IPS-NIHi11 (cell line): ENCODE measurements at places on chromosomes 1 and 21.

GRCh38 chr21:46118316-46119143 is 20.6 kb downstream of the COL6A2 start:
- peak; percentile 20 for DNase-seq

DNA sequence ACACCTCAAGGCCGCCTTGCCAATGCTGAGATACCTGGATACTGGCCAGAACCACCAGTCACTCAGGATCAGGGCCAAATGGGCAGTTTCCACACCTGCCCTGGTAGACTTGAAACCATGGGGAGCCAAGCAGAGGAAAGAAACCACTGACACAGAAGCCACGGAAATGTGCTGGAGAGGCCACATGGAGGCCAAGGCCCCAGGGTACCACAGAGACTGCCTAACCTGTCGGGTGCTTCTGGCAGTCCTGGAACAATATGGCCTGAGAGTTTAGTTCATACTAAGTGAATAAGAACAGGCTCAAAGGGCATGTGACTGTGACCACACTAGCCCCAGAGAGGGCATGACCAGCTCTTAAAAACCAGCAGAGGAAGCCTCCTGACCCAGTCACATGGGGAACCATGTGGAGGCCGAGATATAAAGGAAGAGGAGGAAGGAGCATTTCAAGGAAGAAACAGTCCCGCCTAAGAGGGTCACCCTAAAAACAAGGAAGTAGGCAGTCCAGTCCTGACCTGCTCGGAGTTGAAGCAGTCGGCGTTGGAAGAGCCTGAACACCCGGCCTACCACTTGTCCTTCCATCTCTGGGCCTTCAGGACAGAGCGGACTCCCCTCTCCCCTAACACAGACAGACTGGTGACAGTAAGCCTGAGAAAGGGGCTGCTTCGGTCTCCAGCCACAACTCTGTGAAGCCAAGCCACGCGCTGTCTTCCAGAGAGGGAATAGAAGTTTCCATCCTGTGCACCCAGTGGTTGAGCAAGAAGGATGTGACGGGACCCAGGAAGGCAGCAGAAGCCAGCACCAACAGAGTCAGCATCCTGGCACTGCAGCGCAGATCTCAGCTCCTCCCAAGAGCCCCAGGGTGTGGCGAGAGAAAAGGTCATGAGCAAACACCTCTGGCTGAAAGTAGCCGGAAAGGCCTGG is at the start of gene DENND2D:
DENND2D (minus strand) TSS at position 766 of the 921 bp plus-strand sequence; CDS start at position 579, 187 bp downstream.
- DNase-seq = no peak

GRCh38 chr1:172184506-172185191 is 235.8 kb upstream of the C1orf105 start:
- DNase-seq = no peak

DNA sequence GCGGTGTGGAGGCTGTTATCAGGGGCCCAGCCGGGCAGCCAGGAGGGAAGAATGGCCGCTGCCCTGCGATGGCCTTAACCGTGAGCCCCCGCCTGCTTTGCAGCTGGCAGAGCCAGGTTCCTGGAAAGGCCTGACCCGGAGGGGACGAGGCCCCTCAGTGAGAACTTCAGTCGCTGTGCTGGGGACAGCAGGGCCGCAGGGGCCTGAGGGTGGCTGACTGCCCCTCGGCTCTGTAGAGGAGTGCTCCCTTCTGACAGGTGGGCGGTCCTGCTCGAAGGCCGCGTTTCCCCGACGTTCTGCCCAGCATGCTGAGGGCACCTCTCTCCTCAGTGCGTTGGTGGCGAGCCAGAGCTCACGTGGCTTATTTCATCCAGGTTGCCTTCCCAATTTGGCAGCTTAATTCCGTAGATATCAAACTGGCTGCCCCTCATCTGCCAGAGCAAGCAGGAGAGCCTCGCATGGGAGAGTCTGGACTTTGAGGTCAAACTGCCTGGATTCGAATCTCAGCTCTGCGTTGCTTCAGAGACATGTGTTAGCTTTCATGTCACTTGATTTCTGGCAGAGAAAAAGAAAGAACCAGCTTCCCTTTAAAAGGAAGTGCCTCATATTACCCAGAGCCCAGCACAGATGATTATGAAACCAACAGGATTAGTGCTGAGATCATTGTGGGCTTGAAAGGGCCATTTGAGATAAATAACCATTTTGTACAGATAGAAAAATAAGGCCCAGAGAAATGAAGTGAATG is 239.8 kb downstream of the SDCCAG8 start:
- no peak for DNase-seq

- DNase-seq = no peak
Observed at GRCh38 chr1:91697416-91697815, 188.5 kb downstream of the TGFBR3 start.

DNA sequence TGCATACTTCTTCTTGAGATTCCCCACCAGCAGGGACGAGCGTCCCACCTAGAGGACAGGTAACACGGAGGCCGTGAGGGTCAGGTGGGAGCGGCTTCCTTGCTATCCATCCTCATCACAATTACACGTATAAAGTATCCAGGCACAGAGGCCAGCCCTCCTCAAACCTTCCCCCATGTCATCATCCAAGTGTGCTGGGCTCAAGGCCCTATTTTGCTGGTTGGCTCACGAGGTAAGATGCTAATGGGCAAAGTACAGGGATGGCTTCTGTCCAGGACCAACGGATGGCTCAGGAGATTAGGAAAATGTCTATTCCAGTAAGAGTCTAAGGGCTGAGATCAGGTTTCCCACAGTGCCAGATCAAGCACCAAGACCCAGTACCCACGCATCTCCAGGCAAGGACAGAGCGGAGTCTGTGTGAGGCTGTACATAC is 11.5 kb upstream of the A3GALT2 start:
- DNase-seq = no peak

GRCh38 chr1:66278260-66279021 is 255.5 kb upstream of the SGIP1 start:
- no peak for DNase-seq

DNA sequence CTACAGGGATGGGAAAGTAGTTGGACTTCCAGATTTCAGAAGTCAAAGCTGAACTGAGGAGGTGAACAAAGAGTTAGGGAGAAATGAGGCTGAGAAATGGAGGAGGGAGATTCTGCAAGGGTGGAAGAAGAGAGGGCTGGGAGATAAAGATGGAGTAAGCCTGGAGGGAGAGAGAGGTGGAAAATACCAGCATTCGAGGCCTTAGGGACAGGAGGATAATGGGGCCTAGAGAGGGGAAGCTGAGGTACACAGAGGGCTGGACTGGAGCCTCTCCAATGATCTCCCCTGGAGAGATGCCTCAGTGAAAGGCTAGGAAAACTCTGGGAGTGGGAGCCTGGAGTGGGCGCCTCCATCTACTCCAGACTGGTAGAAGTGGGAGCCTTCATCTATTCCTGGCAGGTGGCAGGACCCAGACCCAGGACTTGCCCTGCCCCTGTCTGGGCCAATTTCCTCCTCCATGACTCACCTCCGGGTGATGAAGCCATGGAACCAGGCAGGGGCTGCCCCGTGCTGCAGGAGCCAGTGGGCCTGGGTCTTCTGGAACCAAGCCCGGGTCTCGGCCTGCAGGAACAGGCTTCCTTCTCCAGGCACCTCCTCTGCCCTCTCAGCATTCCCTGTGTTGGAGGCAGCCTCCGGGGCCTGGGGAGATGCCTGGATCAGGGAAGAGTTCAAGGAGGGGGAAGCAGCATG is 1.9 kb downstream of the SH2D2A start:
- DNase-seq = no peak

GRCh38 chr1:191993549-191993948 is 164.7 kb upstream of the RGS18 start:
- peak; percentile 10 for DNase-seq

DNA sequence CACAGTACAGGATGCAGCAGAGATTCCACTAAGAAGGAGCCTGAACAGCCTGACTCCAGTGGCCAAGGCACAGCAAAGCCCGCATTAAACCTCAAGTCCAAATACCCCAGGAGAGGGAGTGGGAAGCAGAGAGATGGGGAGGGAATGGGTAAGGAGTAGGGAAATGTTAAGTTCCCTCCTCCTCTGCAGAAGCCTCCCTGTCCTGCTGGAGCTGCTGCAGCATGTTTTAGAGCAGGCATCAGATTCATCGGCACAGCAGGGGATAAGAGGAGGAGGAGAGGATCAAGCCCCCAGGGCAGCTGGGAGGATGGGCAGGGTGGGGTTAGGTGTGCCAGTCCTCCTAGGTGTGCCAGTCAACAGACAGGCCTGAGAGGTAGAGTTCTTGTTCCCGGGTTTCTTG is 709.7 kb downstream of the PTPRU start:
- no peak for DNase-seq

DNA sequence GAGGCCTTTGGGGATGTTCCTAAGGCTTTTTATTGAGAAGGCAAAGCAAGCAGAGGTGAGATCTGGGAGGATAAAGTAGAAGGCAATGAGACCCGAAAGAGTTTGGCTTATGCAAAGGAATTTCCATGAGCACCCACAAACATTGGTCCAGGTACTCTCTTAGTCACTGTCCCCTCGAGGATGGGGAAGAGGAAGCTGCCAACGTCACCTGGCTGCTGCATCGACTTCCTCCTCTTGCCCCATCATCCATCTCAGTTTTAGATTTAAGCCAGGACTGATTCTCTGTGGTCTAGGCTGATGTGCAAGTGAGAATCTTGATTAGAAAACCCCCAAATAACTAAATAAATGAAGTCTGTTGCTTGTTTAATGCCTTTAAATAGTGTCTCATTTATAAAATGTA is 28.7 kb downstream of the RUNX1 start:
- DNase-seq = no peak

DNA sequence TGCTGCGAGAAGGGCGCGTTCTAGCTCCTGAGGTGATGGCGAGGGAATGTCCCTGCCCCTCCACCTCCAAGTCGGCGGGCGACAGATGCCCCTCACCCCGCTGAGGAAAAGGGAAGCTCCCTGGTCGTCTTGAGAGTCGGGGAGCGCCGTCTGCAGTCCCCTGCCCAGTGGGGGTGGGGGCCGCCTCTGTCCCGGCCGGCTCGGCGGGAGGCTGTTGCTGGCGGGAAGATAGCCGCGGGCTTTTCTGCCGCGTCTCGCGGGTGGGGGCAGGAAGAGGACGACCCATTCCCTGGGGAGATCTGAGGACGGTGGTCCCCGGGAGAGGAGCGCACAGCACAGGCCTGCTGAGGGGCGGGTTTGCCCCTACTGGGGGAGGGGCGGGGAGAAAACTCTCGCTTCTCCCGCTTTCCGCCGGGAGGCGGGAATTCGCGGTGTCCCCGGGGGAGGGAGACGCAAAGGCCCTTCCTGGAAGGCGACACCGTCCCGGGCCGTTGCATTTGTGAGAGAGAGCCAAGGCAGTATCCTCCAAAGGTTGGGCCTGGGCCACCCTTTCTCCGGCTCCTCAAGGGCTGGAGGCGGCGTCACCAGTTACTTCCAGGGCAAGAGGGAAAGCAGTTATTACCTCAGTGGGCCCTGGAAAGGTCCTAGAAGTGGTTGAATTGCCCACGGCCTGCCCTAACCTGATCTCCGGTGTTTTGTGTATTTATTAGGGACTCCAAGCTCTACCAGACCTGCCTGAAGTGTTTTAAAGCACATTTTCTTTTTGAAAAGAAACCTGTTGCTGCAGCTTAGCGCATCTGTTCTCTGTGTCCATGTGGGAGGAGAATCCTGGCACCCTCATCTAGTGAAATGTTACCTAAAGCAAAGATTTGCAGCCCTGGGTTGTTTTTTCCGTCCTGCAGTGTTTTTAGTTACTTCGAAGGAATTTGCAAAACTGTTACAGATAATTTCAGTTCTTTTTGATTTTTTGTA is 648 bp downstream of the S100PBP start:
- DNase-seq = peak; percentile 84

GRCh38 chr1:171344473-171344820 is 30.5 kb downstream of the FMO4 start:
- DNase-seq = no peak

GRCh38 chr1:151371370-151372057 is 991 bp downstream of the SELENBP1 start:
- DNase-seq = no peak

GRCh38 chr1:230455291-230455690 is 29.2 kb upstream of the PGBD5 start:
- no peak for DNase-seq

DNA sequence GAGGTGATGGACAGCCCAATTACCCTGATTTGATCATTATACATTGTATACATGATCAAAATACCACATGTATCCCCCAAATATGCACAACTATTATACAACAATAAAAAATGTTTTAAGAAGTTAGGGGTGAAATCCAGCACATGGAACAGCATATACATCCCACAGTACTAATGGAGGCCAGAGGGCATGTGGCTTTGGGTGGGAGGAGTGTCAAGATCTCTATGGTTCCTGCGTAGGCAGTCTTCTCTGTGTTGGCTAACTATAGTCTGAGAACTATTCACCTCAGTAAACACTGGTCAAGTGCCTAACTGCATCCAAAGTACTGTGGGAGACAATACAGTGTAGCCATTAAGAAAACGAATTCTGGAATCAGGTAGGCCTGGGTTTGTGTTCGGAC is 74.1 kb downstream of the GADD45A start:
- no peak for DNase-seq
